Body of pancreas (tissue), 4 donors: ENCODE measurements at places on chromosomes 7 and 10. TPM values are rescaled to one million over a fixed set of nuclear protein-coding genes. Genes with fewer than 3 reads are reported as not detected.
A peak's percentile ranks its signal among the peaks of the same experiment; 100 is the strongest.

- H3K36me3 ChIP-seq: no peaks in the 10 kb centered on the region
- H3K4me1 ChIP-seq: no peaks in the 10 kb centered on the region
- no peak for DNase-seq
- no peak overlapping the region for H3K27ac ChIP-seq
- no peak overlapping the region for H3K4me3 ChIP-seq
- no peaks in the 10 kb centered on the region for H3K27me3 ChIP-seq
Observed at GRCh38 chr10:93006435-93007039, 54.1 kb upstream of the CYP26C1 start.

DNA sequence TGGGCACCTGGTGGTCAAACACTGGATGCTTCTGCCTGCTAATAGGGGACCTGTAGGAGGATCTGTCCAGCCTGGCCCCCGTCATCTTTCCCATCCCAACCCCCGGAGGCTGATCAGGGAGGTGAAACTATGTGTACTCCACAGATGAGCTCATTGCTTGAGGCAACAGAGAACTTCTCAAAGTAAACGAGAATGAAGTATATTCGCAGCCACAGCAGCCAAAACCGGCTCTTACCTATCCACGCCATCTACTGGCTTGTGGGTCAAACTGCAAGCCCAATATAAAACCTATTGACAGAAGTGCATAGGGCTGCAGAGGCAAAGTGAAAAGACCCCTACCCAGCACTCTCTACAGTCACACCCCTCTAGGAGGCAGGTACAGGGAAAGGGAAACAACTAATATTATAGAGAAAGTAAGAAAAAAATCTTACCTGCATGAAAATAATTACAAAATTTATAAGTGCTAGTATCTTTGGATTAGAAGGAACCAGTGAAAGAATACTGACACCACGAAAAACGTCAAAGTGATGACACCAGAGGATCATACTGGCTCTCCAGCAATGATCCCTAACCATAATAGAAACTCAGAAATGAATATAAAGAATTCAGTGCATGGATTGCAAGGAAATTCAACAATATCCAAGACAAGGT, 973.5 kb downstream of the ANKRD7 start:
- no peaks in the 10 kb centered on the region for H3K36me3 ChIP-seq
- DNase-seq: peak; percentile 65
- no peaks in the 10 kb centered on the region for H3K27me3 ChIP-seq
- H3K27ac ChIP-seq: no peak overlapping the region

GRCh38 chr10:3747984-3748383, 37.0 kb downstream of the KLF6 start:
- H3K4me1 ChIP-seq: peaks cover 38% of the 10 kb centered on the region
- DNase-seq: peak; percentile 78
- H3K36me3 ChIP-seq: no peaks in the 10 kb centered on the region
- peak overlapping the region; percentile 44 for H3K27ac ChIP-seq

- no peak for DNase-seq
- peaks cover 19% of the 10 kb centered on the region for H3K4me1 ChIP-seq
- no peaks in the 10 kb centered on the region for H3K36me3 ChIP-seq
- H3K4me3 ChIP-seq: no peak overlapping the region
- no peak overlapping the region for H3K27ac ChIP-seq
Observed at GRCh38 chr7:27211764-27212204, 11.9 kb upstream of the HOXA13 start.

GRCh38 chr7:114112806-114113205, 194.0 kb upstream of the PPP1R3A start:
- H3K4me3 ChIP-seq: no peak overlapping the region
- no peak overlapping the region for H3K27ac ChIP-seq

GRCh38 chr10:24128066-24128730, 80.7 kb upstream of the KIAA1217 start:
- no peaks in the 10 kb centered on the region for H3K36me3 ChIP-seq
- no peaks in the 10 kb centered on the region for H3K4me1 ChIP-seq
- DNase-seq: no peak
- no peak overlapping the region for H3K27ac ChIP-seq

- peaks cover 60% of the 10 kb centered on the region for H3K4me1 ChIP-seq
- H3K27me3 ChIP-seq: peaks cover 4% of the 10 kb centered on the region
- no peaks in the 10 kb centered on the region for H3K36me3 ChIP-seq
- no peak overlapping the region for H3K27ac ChIP-seq
- H3K4me3 ChIP-seq: no peak overlapping the region
Observed at GRCh38 chr10:100743626-100744135, 1.7 kb upstream of the PAX2 start.

GRCh38 chr7:31133497-31133896, 81.4 kb downstream of the ADCYAP1R1 start:
- no peaks in the 10 kb centered on the region for H3K27me3 ChIP-seq
- DNase-seq: no peak
- H3K27ac ChIP-seq: no peak overlapping the region
- H3K4me3 ChIP-seq: no peak overlapping the region
- H3K4me1 ChIP-seq: no peaks in the 10 kb centered on the region

Gene LIPK
- total RNA-seq: not detected

Gene WNT2
- not detected for total RNA-seq

Gene KLF14
- total RNA-seq: 1.6 TPM

Gene NEUROG3
- not detected for total RNA-seq

Gene EIF5AL1
- total RNA-seq: not detected
